ENCODE measurements at places on chromosomes 12 and 14. TPM values are rescaled to one million over a fixed set of nuclear protein-coding genes. Genes with fewer than 3 reads are reported as not detected.

The ALX1 gene
- not detected for total RNA-seq

The FSCB gene
- total RNA-seq = not detected

The OR4Q2 gene
- not detected for total RNA-seq

The CCDC91 gene
- 29.1 TPM for total RNA-seq

The KLRC1 gene
- not detected for total RNA-seq

The CD69 gene
- not detected for total RNA-seq

The STXBP6 gene
- not detected for total RNA-seq
